ENCODE measurements at places on chromosomes 13 and 19.
A peak's percentile ranks its signal among the peaks of the same experiment; 100 is the strongest.

GRCh38 chr13:103656311-103656710 is 590.1 kb upstream of the SLC10A2 start:
- no peak for DNase-seq

- DNase-seq: no peak
Measured at GRCh38 chr13:28574617-28575142, 79.8 kb upstream of the FLT1 start.

GRCh38 chr13:20798027-20798426 is 24.3 kb upstream of the EEF1AKMT1 start:
- DNase-seq: no peak

- no peak for DNase-seq
Measured at GRCh38 chr13:112960706-112961105, 8.3 kb upstream of the MCF2L start.

- no peak for DNase-seq
Measured at GRCh38 chr13:68232351-68233130, 1002.4 kb upstream of the PCDH9 start.

GRCh38 chr19:35151273-35152065 is 3.1 kb upstream of the FXYD5 start:
- no peak for DNase-seq

DNA sequence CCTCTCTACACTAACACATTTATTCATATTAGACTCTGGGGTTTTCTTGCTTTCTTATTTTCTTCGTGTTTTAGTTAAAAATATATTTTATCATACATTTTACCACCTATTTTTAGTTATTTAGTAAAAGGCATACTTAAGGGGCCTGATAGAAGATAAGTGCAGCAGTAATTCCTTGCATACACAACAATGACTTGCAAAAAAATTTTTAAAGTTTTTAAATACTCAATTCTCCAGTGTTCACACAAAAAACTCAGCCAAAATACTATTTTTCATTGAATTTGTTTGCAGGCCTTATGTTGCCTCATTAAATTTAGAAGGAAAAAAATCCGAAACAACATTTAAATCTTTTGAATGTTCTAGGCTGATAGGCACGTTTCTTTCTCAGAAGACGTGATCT is 2431.7 kb downstream of the PCDH9 start:
- DNase-seq: no peak

DNA sequence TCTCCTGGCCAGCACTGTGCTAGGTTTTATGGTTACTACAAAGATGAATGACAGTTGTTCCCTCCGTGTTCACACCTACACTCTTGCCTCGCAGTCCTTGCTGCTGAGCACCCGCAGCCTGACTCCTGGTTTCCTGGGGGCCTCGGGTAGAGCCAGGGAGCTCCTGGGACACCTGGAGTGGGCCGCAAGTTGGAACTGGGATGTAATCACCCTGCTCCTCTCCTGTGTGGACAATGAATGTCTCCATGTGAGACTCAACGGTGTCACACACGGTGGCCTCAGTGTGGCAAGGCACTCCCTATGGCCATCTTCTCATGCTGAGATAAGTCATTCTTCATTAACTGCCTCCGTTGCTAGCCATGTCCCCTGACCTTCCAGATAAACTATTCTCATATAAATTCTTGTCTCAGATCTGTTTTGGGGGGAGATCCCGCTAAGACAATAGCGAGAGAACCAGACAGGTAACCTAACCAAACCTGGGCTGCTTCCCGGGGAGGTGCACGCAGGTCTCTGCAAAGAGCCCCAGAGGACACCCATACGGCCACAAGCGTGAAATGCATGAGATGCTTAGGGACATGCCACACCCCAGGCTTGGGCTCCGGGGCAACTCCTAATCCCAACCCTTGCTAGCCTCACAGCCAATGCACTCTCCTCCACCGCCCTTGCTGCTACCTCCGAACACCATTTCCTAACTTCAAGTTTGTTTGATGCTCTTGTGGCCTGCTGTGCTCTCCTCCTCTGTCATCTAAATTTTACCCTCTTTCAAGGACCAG is 87.2 kb upstream of the IRS2 start:
- no peak for DNase-seq

GRCh38 chr13:26051657-26052311 is at the start of gene SHISA2:
Gene SHISA2 (minus strand): TSS chr13:26052016. CDS start chr13:26050975, 1,041 bp downstream.
- DNase-seq: peak; percentile 39

DNA sequence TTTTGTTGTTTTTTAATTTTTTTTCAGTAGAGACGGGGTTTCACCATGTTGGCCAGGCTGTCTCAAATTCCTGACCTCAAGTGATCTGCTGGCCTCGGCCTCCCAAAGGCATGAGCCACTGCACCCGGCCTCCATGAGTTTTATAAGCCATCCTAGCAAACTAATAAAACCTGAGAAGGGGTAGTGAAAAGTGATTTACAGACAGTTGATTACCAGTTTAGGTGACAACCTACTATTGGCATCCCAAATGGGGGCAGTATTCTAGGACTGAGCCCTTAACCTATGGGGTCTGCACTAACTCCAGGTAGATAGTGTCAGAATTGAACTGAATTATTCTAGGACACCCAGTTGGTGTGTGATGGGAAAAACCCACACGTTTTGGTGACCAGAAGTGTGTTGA is 6.5 kb upstream of the LATS2 start:
- no peak for DNase-seq

DNA sequence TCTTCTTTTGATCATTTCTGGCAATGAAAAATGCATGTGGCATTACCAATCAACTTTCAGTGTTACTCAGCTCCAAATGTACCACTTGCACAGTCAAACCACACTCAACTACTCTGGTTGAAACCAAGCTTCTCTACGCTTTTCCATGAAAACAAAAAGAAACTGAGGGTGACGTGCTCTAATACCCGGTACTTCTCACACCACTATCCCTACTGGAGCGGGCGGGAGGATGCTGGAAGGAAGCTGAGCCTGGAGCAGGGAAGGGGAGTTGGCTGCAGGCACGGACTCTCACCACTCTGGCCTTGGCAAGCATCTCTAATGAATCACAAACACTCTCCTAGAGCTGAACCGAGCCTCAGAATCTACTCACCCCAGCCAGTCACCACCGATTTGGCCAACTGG is 48.2 kb downstream of the STK24 start:
- no peak for DNase-seq

DNA sequence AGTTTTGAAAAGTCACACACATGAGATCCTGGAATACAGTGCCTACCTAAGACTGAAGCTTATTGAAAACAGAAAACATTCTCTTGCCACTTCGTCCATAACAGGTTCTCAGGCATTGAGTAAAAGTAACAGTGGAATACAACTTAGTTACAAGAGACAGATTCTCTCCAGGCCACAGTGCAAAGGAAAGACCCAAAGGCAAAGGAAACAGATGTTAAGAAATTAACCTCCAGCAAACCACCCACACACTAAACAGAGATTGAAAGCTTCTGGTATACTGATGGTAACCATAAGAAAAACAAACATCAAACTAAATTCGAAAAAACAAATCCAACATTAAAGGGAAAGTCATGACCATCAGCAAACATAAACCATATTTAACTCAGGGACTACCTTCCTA is 914.7 kb downstream of the SLITRK5 start:
- no peak for DNase-seq

DNA sequence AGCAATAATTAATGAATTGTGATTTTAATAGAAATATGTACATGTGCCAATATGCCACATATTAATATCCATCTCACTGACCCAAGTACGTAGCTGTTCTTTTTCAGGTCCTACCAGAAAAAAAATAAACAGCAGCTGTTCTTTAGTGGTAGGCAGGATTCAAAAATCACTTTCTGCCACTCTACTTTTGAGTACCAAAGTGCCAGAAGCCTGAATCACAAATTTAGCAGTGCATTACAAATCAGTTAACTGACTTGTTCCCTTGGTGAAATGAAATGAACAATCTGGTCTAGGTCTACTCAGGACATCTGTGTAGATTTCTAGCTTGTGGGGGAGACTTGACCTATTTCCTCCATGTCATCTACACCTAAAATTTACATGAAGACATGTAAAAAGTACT is 775.5 kb upstream of the GPC6 start:
- no peak for DNase-seq

- DNase-seq: no peak
Measured at GRCh38 chr13:48252176-48252575, 19.2 kb downstream of the ITM2B start.

DNA sequence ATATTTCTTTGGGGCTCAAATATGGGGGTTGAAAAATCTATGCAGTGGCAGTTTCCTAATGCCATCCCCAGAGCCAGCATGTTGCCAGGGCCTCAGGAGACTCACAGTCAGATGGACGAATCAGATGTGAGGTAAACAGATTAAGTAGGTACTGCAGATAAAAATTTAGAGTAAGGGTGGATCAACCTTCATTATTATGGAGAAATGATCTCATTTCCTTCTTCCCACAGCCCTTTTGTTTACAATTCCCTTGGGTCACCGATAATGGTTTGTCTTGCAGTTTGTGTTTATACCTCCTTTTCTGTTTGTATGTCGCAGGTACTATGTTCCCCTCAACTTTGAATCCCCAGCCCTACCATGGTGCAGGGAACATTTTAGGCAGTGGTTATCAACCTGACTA is 20.0 kb downstream of the DIAPH3 start:
- no peak for DNase-seq

DNA sequence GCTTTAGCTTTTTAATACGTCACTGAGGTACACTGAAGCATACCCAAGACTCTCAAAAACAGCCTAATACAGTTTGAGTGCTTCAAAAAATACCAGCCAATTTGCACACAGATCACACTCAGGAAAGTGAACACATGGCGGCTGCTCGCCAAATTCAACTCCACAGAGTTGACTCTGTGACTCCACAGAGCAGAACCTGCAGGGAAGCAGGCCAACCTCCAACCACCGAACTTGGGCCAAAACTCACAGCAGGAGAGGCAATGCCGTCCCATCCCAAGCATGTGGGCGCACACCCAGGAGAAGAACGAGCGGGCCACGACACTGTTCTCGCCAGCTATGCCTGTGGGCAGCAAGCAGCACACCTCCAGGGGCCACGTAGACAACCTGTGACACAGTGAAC is 21.1 kb downstream of the ELL start:
- no peak for DNase-seq

- no peak for DNase-seq
Measured at GRCh38 chr13:110410936-110411687, 104.0 kb downstream of the COL4A2 start.

DNA sequence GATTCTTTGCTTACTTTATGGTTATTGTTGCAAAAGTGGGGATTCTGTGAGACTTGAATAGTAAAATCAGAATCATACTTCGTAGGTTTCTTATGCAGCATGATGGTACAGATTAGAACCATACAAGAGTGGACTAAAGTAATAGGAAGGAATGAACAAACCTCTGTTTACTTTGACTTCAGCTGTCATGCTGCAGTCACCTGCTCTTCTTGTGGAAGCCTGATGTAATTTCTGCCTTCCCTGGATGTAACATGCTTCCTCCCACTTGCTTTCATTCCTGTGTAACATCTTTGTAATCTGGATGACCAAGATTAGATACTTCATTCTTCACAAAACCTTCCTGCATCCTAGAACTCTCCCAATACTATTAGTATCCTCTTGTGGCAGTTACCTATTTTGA is 235.0 kb downstream of the PCCA start:
- DNase-seq: no peak

- no peak for DNase-seq
Measured at GRCh38 chr13:97537110-97537509, 103.1 kb downstream of the RAP2A start.

DNA sequence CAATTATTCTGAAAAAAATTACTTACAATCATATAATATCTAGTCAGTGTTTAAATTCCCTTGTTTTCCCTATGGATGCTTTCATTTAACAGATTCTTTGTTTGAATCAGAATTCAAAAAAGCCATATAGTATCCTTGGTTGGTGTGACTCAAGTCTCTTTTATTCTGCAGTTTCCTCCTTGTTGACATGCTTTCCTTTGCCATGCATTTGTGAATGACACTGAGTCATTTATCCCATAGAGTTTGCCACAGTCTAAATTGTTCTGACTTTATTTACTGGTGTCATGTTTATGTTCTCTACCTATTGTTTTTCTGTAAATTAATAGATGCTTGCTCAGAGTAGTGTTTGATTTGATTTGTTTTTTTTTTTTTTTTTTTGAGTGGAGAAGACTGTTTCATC is 893.8 kb upstream of the SLC10A2 start:
- no peak for DNase-seq

DNA sequence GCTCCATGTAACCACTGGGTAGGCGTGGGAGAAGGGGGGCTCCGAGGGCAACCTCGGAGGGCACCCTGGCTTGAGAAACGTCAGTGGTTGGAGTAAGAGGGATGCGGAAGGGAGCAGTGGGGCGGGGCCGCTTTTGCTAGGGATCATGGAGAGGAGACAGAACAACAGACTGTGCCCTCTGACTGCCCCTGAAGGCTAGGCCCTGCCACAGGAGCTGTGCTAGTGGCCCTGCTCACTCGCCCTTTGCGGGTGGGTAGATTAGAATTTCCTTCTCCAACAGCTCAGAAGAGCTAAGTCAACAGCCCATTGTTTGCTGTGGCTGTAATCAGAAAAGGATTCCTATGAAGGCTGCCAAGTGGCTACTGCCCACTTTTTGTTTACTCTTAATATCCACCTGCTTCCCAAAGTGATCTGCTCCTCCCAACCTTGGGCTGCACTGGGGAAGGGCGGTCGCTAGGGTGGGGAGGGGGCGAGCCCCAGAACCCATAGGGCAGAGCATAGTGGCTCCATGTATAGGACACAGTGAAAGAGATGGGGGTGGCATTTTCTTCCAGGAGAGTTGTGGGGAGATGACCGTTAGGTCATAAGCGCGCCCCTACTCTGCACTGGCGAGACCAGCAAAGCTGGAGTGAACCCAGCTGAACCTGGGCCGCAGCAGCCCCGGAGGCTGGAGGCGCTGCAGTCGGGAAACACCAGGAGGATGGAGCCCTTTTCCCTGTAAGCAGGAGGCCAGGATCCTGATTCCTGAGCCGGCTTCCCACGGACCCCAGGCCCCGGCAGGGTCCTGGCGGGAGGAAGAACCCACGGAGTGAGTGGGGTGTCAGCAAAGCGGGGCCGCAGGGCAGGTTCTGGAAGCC is 1.9 kb upstream of the C1QTNF9 start:
- no peak for DNase-seq

GRCh38 chr19:34888091-34888490 is 38.6 kb upstream of the ZNF30 start:
- no peak for DNase-seq

DNA sequence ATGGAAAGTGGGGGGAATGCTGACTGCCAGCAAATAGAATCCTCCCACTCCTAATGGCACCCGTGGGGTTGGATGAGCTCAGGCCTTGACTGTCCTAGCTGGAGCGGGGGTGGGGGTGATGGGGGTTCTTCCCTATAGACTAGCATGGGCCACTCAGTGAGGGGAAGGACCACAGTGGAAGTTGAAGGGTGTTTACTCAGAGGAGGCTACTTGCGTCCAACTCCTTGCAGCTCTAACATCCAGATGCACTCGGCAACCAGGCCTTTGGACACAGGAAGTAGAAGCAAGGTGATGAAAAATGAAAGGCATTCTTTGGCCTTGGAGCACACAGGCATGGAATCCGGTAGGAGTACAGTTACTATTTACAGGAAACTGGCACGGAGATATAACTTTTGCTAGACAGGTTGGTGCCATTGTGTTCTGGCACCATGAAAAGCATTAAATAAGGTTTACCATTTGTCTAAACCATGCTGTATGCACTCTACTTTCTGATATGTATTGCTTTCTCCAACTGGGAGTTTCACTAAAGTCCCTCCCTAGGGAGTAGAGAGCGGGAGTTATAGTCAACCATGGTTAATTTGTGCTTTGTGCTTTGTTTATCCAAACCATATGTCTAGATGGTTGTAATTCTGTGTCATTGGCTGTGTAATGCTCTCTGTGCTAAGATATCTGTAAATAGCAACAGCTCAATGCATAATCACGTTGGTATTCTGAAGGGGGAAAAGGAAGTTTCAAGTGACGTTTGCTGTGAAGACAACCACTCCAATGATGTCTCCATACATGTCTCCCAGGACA is 125.3 kb downstream of the TSHZ3 start:
- no peak for DNase-seq

- DNase-seq: no peak
Measured at GRCh38 chr13:42650506-42650905, 76.6 kb downstream of the TNFSF11 start.

Data from GM12892 (cell line).